ENCODE measurements at places on chromosomes 2 and 18. TPM values are rescaled to one million over a fixed set of nuclear protein-coding genes. Genes with fewer than 3 reads are reported as not detected.
A peak's percentile ranks its signal among the peaks of the same experiment; 100 is the strongest.

DNA sequence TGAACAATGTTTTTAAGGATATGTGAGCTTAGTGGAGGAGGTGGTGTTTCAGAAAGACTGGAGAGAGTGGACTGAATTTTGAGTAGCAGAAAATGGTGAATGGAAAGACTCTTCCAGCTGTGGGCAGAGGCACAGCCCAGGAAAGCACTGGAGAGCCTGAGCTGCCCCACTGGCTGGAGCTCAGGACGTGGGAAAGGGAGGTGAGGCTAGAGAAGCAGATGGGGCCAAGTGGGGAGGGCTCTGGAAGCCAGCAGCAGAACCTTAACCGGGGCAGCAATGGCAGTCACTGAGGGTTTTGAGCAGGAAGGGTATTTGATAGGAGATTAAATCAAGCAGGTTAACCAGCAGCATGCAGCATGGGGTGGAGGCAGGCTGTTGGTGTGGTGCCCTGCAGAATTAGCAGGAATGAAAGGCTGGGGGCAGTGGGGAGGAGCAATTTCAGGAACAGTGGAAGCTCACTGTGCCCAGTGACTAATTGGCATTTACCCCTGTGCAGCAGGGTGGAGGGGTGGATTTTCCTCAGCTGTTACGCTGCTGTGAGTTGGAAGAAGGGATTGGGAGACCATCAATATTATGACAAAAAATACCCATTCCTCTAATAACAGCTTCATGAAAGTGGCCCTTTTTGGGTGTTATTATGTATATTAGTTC, 136.2 kb downstream of the CERS6 start:
- no peak for DNase-seq

DNA sequence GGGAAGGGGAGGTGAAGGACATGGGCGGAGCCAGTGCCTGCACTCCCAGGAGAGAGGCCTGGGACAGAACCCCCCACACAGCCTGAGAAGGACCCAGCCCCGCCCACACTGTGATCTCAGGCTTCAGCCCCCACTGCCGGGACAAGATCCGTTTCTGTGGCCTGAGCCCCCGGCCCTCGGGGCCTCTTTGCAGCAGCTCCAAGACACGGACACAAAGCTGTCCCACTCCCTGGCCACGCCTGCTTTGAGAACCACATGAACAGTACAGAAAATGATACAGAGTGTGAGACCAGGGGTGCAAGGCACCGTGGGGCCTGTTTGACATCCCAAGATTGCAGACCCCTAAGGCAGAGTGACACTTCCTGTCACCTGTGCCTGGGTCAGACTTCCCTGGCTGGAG, 74.5 kb downstream of the TWIST2 start:
- DNase-seq = peak; percentile 56

DNA sequence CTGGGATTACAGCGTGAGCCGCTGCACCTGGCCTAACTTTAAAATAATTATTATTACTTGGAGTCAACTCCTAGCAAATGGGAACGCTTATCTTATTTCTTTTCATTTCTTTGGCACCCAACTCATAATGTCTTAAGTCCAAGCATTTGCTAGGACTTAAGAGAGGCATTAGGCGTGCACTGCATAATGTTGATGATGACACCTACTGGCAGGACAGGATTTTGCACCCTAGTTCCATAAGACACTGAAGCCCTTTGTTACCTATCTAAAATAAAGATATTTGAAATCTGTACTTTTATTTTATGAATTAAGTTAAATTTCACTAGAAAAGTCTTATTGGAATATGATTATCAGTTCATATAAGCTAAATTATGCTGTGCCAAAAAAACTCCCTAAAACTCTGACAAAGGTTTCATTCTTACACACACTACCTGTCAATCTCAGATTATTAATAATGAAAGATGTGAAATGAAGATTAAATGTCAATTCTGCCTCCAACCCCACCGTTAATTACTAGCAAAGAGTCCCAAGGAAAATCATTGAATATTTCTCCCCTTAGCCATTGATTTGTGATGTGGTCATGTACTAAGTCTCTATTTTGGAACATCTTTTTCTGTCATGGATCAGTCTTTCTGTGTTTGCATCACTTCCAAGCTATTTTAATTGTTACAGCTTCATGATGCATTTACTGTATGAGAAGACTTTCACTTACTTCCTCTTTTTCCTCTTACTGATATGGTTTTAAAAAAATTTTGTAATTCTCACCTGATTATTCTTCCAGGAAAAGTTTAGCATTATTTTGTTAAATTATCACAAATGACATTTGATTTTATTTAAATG, 12.7 kb upstream of the CDH2 start:
- DNase-seq = no peak

DNA sequence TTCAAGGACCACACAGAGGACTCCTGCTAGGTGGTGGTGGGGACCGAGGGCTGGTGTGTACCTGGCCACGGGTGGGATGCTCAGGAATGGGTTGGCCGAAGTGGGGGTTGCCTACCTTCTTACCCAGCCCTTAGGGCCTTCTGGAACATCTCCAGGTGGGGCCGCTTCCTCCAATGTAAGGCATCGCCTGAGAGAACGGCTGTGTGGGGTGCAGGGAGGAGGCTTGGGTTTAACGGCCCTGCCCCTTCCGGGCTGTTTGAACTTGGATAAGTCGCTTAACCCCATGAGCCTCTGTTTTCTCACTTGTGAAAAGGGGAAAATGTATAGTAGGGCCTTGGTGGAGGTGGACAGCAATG, 35.0 kb downstream of the EMILIN2 start:
- DNase-seq = no peak

- no peak for DNase-seq
Measured at GRCh38 chr2:236714080-236714479, 144.5 kb downstream of the ACKR3 start.

GRCh38 chr2:140892911-140893637, 1237.7 kb downstream of the LRP1B start:
- DNase-seq = no peak

DNA sequence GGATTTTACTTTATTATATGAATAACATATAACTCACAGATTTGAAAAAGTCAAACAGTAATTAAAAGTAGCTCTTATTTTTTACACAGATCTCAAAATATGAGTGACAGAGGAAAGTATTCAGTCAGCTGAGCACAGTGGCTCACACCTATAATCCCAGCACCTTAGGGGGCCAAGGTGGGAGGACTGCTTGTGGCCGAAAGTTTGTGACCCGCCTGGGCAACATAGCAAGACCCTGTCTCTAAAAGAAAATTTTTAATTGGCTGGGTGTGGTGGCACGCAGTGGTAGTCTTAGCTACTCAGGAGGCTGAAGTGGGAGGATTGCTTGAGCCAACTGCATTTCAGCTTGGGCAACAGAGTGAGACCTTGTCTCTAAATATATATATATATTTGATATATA, 19.2 kb upstream of the UGP2 start:
- DNase-seq = no peak

- DNase-seq = no peak
Measured at GRCh38 chr2:72350852-72351251, 203.2 kb upstream of the CYP26B1 start.

GRCh38 chr2:156700681-156701080, 264.5 kb downstream of the GPD2 start:
- no peak for DNase-seq

DNA sequence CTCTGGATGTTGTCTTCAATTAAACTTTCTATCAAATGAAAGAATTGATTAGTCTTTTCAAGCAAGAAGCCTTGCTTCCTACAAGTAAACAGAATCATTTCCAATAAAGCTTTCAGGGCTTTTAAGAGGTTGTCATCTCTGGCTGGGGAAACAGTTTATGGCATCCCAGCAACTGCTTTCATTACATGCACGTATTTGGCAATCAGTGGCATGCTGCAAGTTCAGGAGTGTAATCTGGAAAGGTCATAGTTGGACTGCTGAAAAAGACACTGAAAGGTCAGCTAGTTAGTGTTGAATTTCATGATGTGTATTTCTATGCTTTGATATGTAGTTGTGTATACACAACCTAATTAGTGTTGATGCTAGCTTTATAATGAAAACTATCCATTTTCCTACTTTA, 332.9 kb downstream of the DSC3 start:
- DNase-seq = no peak

- DNase-seq = no peak
Measured at GRCh38 chr2:217326238-217327022, 466.6 kb upstream of the TNP1 start.

DNA sequence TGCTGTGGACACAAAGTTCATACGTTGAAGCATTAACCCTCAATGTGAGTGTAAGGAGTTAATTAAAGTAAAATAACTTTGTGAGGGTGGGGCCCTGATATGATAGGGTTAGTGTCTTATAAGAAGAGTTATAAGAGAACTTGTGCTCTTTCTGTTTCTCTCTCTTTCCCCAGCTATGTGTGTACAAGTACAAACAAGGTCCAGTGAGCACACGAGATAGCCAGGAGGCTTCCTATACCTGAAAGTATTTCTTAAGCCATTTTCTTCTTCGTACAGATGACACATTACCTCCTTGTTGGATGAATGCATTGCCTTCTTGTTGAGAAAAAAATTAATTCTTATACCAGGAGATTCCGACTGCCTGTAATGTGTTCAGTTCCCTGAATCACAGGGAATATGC, 301.2 kb downstream of the PARD3B start:
- no peak for DNase-seq

DNA sequence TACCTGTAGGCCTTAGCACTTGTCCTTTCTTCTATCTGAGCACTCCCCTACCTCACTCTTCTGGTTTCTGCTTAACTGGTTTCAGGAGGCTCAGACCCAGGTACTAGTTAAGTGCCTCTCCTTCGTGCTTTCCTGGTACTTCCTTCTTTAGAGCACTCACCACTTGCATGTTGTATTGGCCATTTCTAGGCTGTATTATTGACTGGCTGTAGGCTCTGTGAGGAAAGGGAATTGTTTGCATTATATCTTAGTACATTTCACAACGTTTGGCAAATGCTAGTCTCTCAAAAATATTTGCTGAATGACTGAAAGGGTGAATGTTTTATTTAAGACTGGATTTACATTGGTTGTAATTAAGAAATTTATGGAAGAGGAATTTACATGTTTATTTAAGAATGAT, 36.0 kb upstream of the SCN1A start:
- DNase-seq = no peak

DNA sequence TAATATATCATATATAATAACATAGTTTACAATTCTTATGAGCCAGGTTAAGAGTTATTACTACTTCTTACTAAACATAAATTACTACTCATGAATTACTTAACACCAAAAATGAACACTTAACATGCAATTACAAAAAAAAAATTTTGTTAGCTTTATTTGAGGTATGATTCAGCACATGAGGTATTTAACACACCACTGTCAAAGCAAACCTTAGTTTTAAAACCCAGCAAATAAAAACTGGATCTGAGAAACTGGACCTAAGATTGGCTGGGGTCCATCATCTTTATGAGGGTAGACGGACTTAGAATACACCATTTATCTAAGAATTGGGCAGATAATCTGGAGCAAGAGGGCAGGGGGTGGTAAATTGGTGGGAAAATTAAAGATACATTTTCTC, 81.8 kb upstream of the CREB1 start:
- DNase-seq = no peak

C2orf80 gene
- polyA plus RNA-seq = not detected

NAB1 gene
- polyA plus RNA-seq = 13.6 TPM

SGO2 gene
- polyA plus RNA-seq = 5.0 TPM

MEP1B gene
- 1.8 TPM for polyA plus RNA-seq

BCL2 gene
- 3.6 TPM for polyA plus RNA-seq

LRRTM4 gene
- not detected for polyA plus RNA-seq
